ENCODE measurements at places on chromosomes 3 and 15.
A peak's percentile ranks its signal among the peaks of the same experiment; 100 is the strongest.

- no peak for DNase-seq
Measured at GRCh38 chr15:52498706-52499105, 30.0 kb downstream of the MYO5A start.

DNA sequence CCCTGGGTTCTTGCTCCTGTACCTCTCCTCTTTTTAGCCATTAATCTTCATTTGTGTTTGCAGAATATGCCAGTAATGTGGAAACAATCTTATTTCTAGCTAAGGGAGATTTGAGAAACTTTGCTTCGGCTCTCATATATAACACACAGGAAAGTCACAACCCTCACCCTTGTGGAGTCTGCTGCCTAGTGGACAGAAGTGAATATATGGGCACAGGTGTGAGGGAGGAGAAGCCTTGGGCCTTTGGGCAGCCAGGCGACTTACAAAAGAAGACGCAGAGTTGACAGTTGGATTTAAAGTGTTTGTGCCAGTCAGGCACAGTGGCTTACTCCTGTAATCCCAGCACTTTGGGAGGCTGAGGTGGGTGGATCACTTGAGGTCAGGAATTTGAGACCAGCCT, 181.8 kb upstream of the TBL1XR1 start:
- no peak for DNase-seq

GRCh38 chr3:134325061-134325705, 49.1 kb downstream of the AMOTL2 start:
- no peak for DNase-seq

- no peak for DNase-seq
Measured at GRCh38 chr3:62622553-62623174, 249.3 kb upstream of the FEZF2 start.

DNA sequence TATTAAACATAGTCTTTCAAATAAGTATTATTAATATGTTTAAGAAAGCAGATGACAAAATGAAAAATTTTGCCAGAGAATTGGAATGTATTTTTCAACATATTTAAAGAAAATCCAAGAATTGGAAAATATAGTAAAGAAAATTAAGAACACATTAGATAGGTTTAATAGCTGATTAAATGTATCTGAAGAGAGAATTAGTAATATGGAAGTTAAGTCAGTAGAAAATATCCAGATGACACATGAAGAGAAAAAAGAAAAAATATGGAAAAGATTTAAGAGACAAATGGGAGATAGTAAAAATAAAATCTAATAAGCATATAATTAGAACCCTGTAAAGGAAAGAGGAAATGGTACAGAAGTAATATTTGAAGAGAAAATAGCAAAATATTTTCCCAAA, 18.0 kb upstream of the POMGNT2 start:
- DNase-seq, result no peak

DNA sequence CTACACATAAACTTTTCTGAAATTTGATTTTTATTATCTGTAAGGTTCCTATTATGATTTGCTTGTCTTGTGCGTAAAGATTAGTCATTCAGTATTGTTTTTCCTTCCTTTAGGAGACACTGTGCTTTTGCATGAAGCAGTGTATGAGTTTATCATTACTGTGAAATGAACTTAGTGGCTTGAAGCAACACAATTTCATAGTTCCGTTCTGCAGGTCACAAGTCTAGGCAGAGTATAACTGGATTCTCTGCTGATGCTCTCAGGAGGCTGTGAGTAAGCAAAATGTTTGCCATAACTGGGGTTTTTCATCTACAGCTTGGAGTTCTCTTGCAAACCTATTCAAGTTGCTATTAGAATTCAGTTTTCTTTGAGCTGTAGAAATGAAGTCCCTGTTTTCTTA, 1136.1 kb downstream of the OTOL1 start:
- DNase-seq, result no peak

GRCh38 chr15:31197497-31198414, 96.2 kb upstream of the TRPM1 start:
- DNase-seq, result no peak

DNA sequence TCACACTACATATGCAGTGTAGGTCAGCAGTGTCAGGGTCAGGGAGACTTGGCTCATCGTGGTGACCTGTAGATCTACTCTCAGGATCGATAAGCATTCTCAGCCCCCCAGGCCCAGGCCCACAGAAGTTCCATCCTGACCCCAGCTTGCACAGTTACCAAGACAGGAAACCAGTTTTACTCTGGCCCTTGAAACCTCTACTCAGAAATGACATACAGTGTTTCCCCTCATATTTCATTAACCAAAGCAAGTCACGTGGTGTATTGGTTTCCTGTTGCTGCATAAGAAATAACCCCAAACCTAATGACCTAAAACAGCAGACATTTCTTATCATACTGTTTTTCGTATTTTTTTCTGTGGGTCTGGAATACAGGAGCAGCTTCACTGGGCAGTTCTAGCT, 242.2 kb downstream of the SLCO3A1 start:
- DNase-seq, result no peak

GRCh38 chr3:111809186-111809585, 49.9 kb upstream of the PHLDB2 start:
- DNase-seq, result no peak

- no peak for DNase-seq
Measured at GRCh38 chr3:15800327-15800726, 2.5 kb upstream of the ANKRD28 start.

- no peak for DNase-seq
Measured at GRCh38 chr3:140540262-140540661, 137.6 kb upstream of the TRIM42 start.

DNA sequence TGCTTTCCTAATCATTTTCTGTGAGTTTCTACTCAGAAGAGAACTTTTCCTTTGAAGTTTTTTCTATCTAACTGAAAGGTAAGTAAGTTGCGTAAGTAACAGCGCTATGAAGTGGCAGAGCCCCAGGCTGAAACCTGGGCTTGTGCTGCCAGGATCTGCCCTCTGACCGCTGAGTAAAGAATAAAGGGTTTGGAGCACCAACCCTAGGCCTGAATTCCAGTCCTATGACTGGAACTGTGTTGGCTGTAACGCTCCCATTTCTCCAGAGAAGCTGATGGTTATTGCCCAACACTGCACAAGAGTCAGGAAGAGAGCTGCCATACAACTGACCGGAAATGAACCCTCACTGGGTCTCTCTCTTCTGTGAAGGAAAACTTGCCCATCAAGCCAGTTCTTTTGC, 87.0 kb downstream of the FOXB1 start:
- DNase-seq, result no peak

DNA sequence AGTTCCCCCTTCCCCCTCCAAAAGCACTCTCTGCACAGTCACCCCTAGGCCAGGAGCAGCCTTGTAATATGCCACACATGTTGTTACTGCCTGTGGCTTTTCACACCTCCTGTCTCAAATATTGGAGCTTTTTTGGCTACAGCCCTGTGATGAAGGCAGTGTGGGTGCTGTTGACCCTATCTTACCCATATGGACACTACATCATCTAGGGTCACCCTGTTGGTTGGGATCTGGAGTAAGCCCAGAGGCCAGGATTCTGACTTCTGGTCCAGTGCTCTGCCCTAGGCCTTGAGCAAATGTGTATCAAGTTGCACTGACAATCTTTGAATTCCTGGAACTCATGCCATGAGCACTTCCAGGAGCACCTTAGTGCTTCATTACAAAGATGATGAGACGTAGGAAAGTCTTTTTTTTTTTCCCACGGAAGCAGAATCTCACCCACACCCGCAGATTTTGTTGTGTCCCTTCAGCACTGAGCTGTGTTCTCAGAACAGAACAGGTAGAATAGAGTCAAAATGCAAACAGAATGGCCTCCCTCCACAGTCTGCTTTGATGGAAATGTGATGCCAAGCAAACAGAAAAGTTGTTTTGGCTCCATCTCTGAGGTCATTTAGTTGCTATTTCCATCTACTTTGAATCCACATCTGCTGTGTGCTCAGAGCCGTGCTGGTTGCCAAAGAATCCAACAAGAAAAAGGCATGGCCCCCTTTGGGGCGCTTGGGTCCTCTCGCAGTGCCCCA, 49.6 kb downstream of the SMAD3 start:
- DNase-seq, result no peak

- DNase-seq, result no peak
Measured at GRCh38 chr3:49465270-49466034, 4.6 kb upstream of the DAG1 start.

DNA sequence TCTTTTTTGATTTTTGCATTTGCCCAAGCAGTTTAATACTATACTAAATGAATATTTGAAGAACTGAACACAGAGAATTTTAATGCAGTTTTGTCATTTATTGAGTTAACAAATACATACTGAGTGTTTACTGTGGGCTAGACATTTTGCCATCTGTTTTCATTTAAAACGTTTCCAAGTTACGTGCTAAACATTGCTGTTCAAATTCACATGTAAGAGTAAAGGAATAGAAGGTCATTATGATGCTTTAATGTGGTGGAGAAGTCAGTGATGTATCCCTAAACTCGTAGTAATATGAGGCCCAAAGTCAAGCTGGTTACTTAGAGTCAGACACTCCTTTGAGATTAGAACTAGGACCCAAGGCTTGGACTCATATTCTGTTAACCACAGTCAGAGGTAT, 49.4 kb downstream of the CRYBG3 start:
- no peak for DNase-seq

- no peak for DNase-seq
Measured at GRCh38 chr15:36992454-36992853, 107.9 kb downstream of the MEIS2 start.

- DNase-seq, result no peak
Measured at GRCh38 chr3:148697306-148698189, at the start of gene AGTR1. TSS of gene AGTR1 (plus strand) at chr3:148697903. CDS start at chr3:148741036, 43,133 bp downstream.

DNA sequence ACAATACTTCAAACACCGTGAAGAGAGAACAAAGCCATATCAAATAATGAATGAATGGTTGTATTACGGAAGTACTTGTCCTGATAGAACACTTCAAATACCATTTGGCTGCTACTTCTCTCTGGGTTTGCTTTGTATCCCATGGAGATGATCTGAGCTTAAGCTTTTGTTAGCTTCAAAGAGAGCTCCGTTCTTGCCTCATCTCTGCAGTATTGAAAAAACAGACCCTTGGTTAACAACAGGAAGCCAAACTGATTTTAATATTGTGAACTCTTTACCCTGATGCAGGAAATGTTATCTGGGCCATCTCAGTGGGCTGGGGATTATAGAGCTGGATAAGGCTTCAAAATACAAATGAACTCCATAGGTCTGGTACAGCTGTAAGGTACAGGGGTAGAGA, 101.0 kb downstream of the CHL1 start:
- no peak for DNase-seq

- no peak for DNase-seq
Measured at GRCh38 chr3:31882431-31882830, 98.6 kb downstream of the OSBPL10 start.

DNA sequence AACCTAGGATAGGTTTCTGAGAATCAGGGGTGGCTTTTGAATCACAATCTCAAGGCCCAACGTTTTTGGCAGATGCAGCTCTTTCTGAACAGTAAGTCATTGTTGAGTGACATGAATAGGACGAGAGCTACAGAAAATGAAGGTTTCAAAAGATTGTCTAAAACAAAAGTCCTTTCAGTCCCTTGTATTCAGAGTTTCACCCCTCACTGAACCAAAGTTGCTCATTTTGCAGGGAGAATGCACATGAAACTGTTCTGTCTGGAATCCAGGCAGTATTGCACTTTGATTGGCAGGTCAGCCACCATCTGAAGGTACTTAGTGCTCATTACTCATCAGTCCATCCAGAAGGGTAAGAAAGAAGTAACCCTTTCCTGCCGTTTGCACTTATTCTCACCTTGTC, 24.1 kb upstream of the RASGRP1 start:
- no peak for DNase-seq

GRCh38 chr15:67180514-67181191, 73.8 kb downstream of the AAGAB start:
- DNase-seq, result no peak

- DNase-seq, result peak; percentile 1
Measured at GRCh38 chr3:120742849-120743365, 363 bp downstream of the GTF2E1 start.

GRCh38 chr3:23254282-23254681, 51.2 kb downstream of the UBE2E2 start:
- DNase-seq, result no peak

DNA sequence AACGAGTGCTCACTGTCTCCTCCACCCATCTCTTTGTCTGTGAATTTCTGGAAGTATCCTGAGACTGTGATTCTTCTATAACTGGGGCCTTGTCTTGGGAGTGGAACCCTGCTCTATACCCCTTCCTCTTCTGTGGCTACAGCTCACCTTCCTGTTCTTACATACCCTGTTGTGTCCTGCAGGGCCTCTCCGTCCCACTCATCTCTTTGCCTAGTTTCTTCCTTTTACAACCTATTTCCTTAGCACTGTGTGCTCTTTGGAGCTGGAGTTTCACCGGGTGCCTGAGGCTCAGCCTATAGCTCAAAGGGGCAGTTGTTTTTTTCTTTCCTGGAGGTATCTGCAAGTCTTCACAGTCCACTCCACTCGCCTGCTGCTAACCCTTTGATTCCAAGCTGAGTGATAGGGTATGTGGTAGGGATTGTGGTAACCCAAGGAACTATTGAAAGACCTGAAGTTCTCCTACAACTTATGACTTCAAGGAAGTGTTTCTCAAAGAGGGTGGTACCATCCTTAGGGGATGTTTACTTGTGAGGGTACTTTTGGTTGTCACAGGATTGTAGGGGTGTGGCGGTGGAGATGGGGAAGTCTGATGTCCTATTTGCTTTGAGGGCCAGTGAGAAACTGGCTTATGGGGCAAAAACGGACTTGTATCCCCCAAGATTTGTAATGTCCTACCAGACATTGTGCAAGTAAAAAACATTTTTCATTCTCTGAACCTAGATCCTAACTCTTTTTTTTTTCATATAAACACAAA, 66.6 kb upstream of the ARL8B start:
- no peak for DNase-seq

DNA sequence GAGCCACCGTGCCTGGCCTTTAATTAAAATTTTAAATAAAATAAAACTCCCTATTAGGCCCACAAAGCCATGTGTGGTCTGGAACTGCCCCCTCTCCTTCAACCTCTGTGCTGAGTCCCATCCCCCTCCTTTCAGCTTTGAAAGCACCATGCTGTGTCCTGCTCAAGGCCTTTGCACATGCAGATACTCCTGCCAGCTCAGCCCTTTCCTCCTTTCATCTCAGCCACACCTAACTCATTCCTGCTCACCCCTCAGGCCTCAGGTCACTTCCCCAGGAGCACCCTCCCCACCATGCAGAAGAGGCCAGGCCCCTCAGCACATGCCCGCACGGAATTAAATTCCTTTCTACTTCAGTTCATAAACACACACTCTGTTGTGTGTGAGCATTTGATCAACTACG, 28.1 kb downstream of the ATRIP start:
- no peak for DNase-seq

GRCh38 chr3:131795390-131796090, 239.3 kb downstream of the CPNE4 start:
- DNase-seq, result no peak

DNA sequence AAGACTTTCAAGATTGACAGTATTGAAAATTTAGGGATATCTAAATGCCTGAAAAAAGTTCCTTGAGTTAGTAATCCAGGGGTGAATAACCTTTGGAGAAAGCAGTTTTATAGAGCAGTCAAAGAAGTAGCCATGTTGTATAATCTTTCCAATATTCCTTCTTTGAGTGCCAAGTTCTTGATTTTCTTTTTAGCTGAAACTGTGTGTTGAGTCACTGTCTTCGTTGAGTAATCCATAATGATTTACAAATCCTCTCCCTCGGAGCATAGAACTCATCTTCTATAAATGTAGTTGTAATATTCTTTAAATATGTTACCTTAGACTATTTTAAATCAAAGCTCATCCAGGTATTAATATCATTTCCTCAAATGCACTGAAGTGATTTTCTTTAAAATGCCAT, 135.2 kb downstream of the BBX start:
- DNase-seq, result no peak

GRCh38 chr3:52819936-52820335, 10.5 kb downstream of the ITIH4 start:
- no peak for DNase-seq

Data from activated CD4-positive, alpha-beta T cell treated with anti-CD3 and anti-CD28 coated beads for 24 hours (primary cell).